Hair follicle dermal papilla cell (primary cell): ENCODE measurements at places on chromosomes 4 and X. TPM values are rescaled to one million over a fixed set of nuclear protein-coding genes. Genes with fewer than 3 reads are reported as not detected.

The VCX3A gene
- total RNA-seq, result 0.16 TPM in 1 of 2 replicates, not detected in the other

The VCX3B gene
- not detected in 2 replicates for total RNA-seq

The CXXC4 gene
- under 0.01 and 0.16 TPM in 2 replicates for total RNA-seq

The ARHGEF38 gene
- total RNA-seq, result not detected in 2 replicates

The CITED1 gene
- total RNA-seq, result 0.97 TPM in 1 of 2 replicates, not detected in the other

The KIT gene
- 3.3 and 6.8 TPM in 2 replicates for total RNA-seq

The WDR17 gene
- total RNA-seq, result 1.7 and 3.2 TPM in 2 replicates

The FAM184B gene
- total RNA-seq, result under 0.01 TPM in 2 replicates

The ZFYVE28 gene
- 8.3 and 17.0 TPM in 2 replicates for total RNA-seq

The GCNA gene
- total RNA-seq, result 1.7 and 2.4 TPM in 2 replicates

The EVC2 gene
- total RNA-seq, result 14.2 and 16.6 TPM in 2 replicates

The CDX4 gene
- total RNA-seq, result not detected in 2 replicates

The RASL11B gene
- 1.3 and 1.8 TPM in 2 replicates for total RNA-seq

The ANK2 gene
- total RNA-seq, result 84.4 and 97.5 TPM in 2 replicates

The MAGEA4 gene
- total RNA-seq, result not detected in 2 replicates

The TRIM61 gene
- total RNA-seq, result 3.4 and 3.9 TPM in 2 replicates

The KLF8 gene
- 6.8 and 8.0 TPM in 2 replicates for total RNA-seq

The PSMD10 gene
- 61.3 and 68.9 TPM in 2 replicates for total RNA-seq

The FAM120C gene
- total RNA-seq, result 7.7 and 9.2 TPM in 2 replicates

The MTTP gene
- 0.24 TPM in 1 of 2 replicates, not detected in the other for total RNA-seq

The ARAP2 gene
- total RNA-seq, result 6.7 and 7.0 TPM in 2 replicates

The OCIAD2 gene
- total RNA-seq, result 1.6 and 2.9 TPM in 2 replicates

The RAB41 gene
- not detected in 2 replicates for total RNA-seq

The FRMPD4 gene
- 0.16 and 0.24 TPM in 2 replicates for total RNA-seq

The GBA3 gene
- total RNA-seq, result not detected in 2 replicates

The COX18 gene
- 28.9 and 32.4 TPM in 2 replicates for total RNA-seq

The HERC6 gene
- total RNA-seq, result 22.6 and 35.0 TPM in 2 replicates

The SLC26A1 gene
- 0.16 and 0.36 TPM in 2 replicates for total RNA-seq

The CCSER1 gene
- total RNA-seq, result 0.24 and 1.1 TPM in 2 replicates

The SNCA gene
- total RNA-seq, result 1.6 and 1.9 TPM in 2 replicates

The L1CAM gene
- 47.4 and 72.6 TPM in 2 replicates for total RNA-seq

The OPRPN gene
- not detected in 2 replicates for total RNA-seq

The TEX13B gene
- total RNA-seq, result not detected in 2 replicates

The MAGEB17 gene
- 0.32 TPM in 1 of 2 replicates, not detected in the other for total RNA-seq

The CXCL11 gene
- total RNA-seq, result not detected in 2 replicates

The YY2 gene
- 1.6 TPM in 2 replicates for total RNA-seq

The AKAP14 gene
- not detected in 2 replicates for total RNA-seq

The RNF128 gene
- under 0.01 and 0.16 TPM in 2 replicates for total RNA-seq

The NUDT6 gene
- 4.1 and 4.4 TPM in 2 replicates for total RNA-seq

The TMEM154 gene
- total RNA-seq, result 3.7 and 5.2 TPM in 2 replicates

The GLRA2 gene
- total RNA-seq, result not detected in 2 replicates

The TASL gene
- total RNA-seq, result not detected in 2 replicates

The PPP1R3F gene
- 5.6 and 7.0 TPM in 2 replicates for total RNA-seq

The ARSJ gene
- total RNA-seq, result 41.5 and 49.2 TPM in 2 replicates

The COL4A5 gene
- total RNA-seq, result 7.0 and 7.8 TPM in 2 replicates

The CTSO gene
- total RNA-seq, result 25.4 and 27.6 TPM in 2 replicates

The AMTN gene
- not detected in 2 replicates for total RNA-seq

The DOK7 gene
- not detected in 2 replicates for total RNA-seq

The RPS6KA6 gene
- 4.0 and 4.1 TPM in 2 replicates for total RNA-seq

The TENT5D gene
- total RNA-seq, result not detected in 2 replicates
